ENCODE measurements at places on chromosomes 13 and 19. TPM values are rescaled to one million over a fixed set of nuclear protein-coding genes. Genes with fewer than 3 reads are reported as not detected.

FXYD7 gene
- not detected for polyA plus RNA-seq

LGALS7B gene
- polyA plus RNA-seq, result not detected

CD209 gene
- polyA plus RNA-seq, result not detected

TRAPPC2B gene
- polyA plus RNA-seq, result 16.5 TPM

PRR22 gene
- polyA plus RNA-seq, result 0.17 TPM

CLEC17A gene
- polyA plus RNA-seq, result not detected

IZUMO2 gene
- polyA plus RNA-seq, result not detected

ZNF724 gene
- polyA plus RNA-seq, result 0.97 TPM

CD79A gene
- polyA plus RNA-seq, result 0.36 TPM

FSTL3 gene
- polyA plus RNA-seq, result 23.2 TPM

SLC10A2 gene
- not detected for polyA plus RNA-seq

ZNF729 gene
- not detected for polyA plus RNA-seq

SOX21 gene
- polyA plus RNA-seq, result not detected

PGLYRP1 gene
- polyA plus RNA-seq, result not detected

CLEC4M gene
- polyA plus RNA-seq, result not detected

Data from AG04450 (cell line).